Activated CD4-positive, alpha-beta T cell treated with anti-CD3 and anti-CD28 coated beads for 24 hours (primary cell): ENCODE measurements at places on chromosomes 1 and 21.
A peak's percentile ranks its signal among the peaks of the same experiment; 100 is the strongest.

GRCh38 chr21:38310646-38311485 is 54.1 kb downstream of the KCNJ15 start:
- DNase-seq = no peak

GRCh38 chr1:225866061-225866837 is 15.9 kb downstream of the TMEM63A start:
- DNase-seq = peak; percentile 64

DNA sequence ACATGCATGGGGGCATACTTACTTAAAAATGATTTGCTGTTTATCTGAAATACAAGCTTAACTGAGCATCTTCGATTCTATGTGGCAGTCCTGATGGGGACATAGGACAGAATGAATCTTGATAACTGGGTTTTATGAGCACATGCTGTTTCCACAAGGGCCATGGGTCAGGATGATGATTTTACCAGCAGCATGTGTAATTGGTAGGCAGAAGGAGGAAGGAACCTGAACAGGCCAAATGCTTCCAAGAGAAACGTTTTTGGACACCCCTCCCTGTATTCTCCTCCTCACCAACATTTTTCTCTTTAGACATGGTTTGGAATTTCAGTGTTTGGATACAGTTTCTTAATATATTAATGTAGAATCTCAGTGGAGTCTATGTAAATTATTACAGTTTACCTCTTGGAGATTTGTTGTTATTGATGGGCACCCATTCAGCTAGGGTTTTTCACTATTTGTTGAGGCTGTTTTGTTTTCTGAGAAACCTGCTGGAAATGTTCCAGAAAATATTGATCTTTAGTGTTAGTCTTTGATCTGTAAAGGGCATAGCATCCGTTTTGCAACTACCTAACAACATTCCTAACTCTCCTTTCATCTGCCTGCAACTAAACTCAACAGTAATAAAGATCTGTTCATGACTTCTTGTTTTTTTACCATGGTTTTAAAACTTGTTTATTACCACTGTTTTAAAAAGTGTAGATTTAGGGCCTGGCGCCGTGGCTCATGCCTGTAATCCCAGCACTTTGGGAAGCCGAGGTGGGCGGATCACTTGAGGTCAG is 42.0 kb downstream of the TBCE start:
- no peak for DNase-seq

- no peak for DNase-seq
These were observed 504 bp downstream of the DHRS3 start for GRCh38 chr1:12617511-12617900.

- no peak for DNase-seq
These were observed 355.1 kb downstream of the NPHP4 start for GRCh38 chr1:5637171-5637570.

DNA sequence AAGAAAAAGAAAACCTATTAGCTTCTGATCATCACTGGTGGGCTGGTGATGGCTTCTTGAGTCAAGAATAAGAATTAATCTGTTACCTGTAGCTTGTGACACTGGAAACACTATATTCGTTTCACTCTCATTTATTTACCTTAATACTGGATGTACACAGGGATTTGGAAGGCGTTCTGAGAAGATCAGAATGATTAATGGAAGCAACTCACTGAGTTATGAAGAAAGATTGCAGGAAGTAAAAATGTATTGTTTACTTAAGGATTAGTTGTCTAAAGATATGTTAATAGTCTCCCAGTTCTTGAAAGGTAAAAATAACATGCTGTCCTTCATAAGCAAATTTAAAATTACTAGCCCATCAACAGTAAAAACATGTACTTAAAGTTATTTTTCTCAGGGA is 644.9 kb upstream of the NCAM2 start:
- DNase-seq = no peak

GRCh38 chr1:31949862-31950261 is 11.7 kb upstream of the PTP4A2 start:
- DNase-seq = no peak

GRCh38 chr1:32508761-32509160 is 30.5 kb upstream of the ZBTB8A start:
- no peak for DNase-seq

GRCh38 chr1:201452866-201453265 is 16.1 kb downstream of the PHLDA3 start:
- DNase-seq = no peak

GRCh38 chr1:93990010-93990409 is 80.8 kb upstream of the GCLM start:
- DNase-seq = no peak

DNA sequence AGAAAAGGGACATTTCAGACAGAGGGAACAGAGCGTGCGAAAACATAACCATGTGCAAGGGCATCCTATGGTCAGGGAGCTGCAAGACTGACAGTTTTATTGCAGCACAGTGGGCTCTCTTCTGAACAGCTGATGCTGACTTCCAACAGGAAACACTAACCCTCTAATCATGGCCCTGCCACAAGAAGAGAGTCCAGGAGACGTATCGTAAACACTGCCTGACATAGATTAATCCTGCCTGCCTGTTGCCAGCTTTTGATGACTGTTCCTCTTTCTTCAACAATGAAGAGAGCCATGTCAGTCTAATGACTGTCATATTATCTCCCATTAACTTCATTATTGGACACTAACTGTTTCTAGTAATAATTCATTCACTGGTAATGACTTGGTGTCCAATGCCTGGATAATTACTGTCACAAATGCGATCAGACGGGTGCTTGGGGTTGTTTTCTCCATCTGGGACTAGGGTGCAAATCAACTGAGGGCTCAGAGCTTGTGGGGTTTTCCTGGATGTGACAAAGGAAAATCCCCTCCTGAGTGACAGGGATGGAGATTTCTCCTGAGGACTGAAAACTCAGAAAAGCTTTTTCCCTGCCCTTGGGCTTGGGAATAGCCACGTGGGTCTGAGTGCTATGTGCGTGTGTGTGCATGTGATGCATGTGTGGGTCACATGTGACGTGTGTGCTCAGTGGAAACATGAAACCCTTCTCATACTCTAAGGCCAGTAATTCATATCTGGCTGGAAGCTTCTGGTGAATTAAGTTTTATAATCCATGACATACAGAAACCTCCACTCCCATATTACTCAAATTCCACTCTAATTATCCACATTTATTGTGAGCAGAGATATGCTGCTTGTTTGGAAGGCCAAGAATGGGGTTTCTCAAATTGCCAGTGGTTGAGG is 144.0 kb upstream of the PLXNA2 start:
- no peak for DNase-seq

GRCh38 chr1:59596956-59597355 is 217.8 kb upstream of the HOOK1 start:
- no peak for DNase-seq

- no peak for DNase-seq
These were observed 447.6 kb upstream of the PRMT6 start for GRCh38 chr1:106608841-106609240.

DNA sequence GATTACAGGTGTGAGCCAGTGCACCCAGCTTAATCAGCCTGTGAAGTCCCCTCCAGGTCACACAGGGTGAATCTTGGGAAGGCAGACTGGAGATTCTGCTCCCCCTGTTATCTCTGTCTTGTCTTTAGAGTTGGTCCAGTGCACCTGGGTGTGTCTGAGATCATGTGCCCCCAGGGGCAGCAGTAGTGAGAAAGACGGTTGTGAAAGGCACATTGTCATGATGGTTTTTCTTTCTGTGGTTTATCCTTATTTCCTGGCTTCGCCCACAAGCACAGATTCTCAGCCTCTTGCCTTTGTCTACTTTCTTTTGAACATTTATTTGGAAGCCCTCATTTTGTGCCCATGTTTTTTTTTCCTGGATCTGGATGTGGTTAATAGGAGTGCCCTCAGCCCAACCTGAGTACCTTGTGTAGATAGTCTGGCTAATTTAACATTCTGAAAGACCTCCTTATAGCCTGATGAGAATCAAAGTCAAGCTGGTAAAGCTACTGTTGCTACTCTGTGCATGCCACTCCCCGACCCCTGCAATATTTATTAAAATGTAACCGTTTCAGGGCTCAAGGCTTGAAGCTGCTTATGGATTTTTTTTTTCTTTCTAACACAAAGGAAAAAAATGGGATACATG is 23.7 kb downstream of the UCK2 start:
- no peak for DNase-seq

DNA sequence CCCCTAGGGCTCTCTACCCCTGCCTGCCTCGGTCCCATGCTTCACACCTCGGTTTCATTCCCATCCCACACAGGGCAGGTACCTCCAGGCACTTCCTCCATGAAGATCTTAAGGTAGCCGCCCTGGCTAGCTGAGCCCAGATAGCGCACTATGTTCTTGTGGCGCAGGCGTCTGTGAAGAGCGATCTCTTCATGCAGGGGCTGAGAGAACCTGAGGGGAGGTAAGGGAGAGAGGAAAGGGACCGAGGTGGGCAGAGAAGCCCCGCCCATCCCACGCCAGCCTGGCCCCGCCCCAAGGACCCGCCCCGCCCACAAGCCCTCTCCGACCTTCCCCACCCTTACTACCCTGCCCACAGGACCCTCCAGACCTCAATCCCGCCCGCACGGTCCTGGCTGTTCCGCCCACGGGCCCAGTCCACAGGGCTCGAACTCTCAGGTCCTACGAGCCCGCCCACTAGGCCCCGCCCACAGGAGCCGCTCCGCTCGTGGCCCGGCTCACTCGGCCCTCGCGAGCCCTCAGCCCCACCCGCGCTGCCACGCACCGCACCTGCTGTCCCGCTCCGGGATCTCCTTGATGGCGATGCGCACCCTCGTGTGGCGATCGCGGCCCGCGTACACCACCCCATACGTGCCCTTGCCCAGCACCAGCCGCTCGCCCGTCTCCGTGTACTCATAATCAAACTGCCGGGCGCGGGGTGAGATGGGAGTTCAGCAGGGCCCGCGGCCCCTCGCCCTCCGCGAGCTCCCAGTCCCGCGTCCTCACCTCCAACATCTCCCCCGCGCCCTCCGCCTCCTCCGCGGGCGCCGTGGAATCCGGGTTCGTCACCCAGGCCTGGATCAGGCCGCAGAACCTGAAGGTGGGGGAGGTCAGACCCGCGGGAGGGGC is 6.4 kb downstream of the MAP3K6 start:
- no peak for DNase-seq

- DNase-seq = no peak
These were observed 60.0 kb downstream of the LTN1 start for GRCh38 chr21:28932717-28933116.

GRCh38 chr1:237976331-237976730 is 85.6 kb upstream of the ZP4 start:
- no peak for DNase-seq

- no peak for DNase-seq
These were observed 206.3 kb downstream of the SIPA1L2 start for GRCh38 chr1:232423591-232423990.

DNA sequence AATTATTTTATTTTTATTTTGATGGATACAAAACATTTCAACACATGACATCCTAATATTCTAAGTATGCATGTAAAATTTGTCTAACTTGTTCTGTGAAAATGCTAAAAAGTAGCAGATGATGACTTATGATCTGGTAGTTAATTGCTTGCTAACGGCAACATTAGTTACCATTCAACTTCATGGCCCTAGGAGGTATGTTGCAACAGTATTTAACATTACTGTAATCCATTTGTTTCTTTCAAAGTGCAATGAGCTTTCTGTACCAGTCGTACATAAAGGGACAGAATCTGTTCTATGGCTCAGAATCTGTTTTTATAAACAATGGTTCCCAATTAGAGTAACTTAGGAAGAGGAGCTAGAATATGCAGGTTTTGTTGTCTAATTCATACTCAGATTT is 91.5 kb upstream of the ZNHIT6 start:
- DNase-seq = no peak

- no peak for DNase-seq
These were observed 2.0 kb downstream of the GPR88 start for GRCh38 chr1:100539836-100540536.

GRCh38 chr1:226588484-226588883 is 39.9 kb downstream of the STUM start:
- DNase-seq = no peak
